Bronchial smooth muscle cell (primary cell): ENCODE measurements at places on chromosomes 2 and 18. TPM values are rescaled to one million over a fixed set of nuclear protein-coding genes. Genes with fewer than 3 reads are reported as not detected.

Gene SLC11A1
- 0.16 and 0.26 TPM in 2 replicates for total RNA-seq

Gene GGCX
- 31.4 and 40.8 TPM in 2 replicates for total RNA-seq

Gene HOXD13
- not detected in 2 replicates for total RNA-seq

Gene SAG
- under 0.01 TPM in 1 of 2 replicates, not detected in the other for total RNA-seq

Gene MAB21L4
- not detected in 2 replicates for total RNA-seq
